ENCODE measurements at places on chromosomes 2 and 18. TPM values are rescaled to one million over a fixed set of nuclear protein-coding genes. Genes with fewer than 3 reads are reported as not detected.

GRCh38 chr2:165587335-165587938 lies 117.9 kb downstream of the CSRNP3 start:
- H3K36me3 ChIP-seq, result no peaks in the 10 kb centered on the region
- no peak overlapping the region for H3K27ac ChIP-seq
- H3K27me3 ChIP-seq, result no peaks in the 10 kb centered on the region

GRCh38 chr2:207387001-207387571 lies 142.7 kb upstream of the CREB1 start:
- no peaks in the 10 kb centered on the region for H3K4me1 ChIP-seq
- H3K36me3 ChIP-seq, result no peaks in the 10 kb centered on the region
- no peaks in the 10 kb centered on the region for H3K27me3 ChIP-seq
- no peak overlapping the region for H3K27ac ChIP-seq

ATL2 gene
- 15.5 TPM for total RNA-seq

GRCh38 chr18:13581496-13582177 lies 144.7 kb downstream of the FAM210A start:
- H3K27me3 ChIP-seq, result no peaks in the 10 kb centered on the region
- no peaks in the 10 kb centered on the region for H3K36me3 ChIP-seq

C1GALT1C1L gene
- total RNA-seq, result 0.16 TPM

TOGARAM2 gene
- 0.94 TPM for total RNA-seq

GALR1 gene
- total RNA-seq, result 0.04 TPM

IKZF2 gene
- total RNA-seq, result 7.6 TPM

- no peak overlapping the region for H3K4me3 ChIP-seq
- H3K27me3 ChIP-seq, result no peaks in the 10 kb centered on the region
- no peak overlapping the region for H3K27ac ChIP-seq
- no peak for DNase-seq
- no peaks in the 10 kb centered on the region for H3K36me3 ChIP-seq
Measured at GRCh38 chr2:239455436-239456203, 54.8 kb upstream of the HDAC4 start.

PCARE gene
- total RNA-seq, result not detected

GRCh38 chr18:47260120-47260923 lies 8.9 kb upstream of the SKOR2 start:
- no peak overlapping the region for H3K4me3 ChIP-seq
- peak; percentile 56 for DNase-seq
- H3K27ac ChIP-seq, result no peak overlapping the region
- H3K36me3 ChIP-seq, result no peaks in the 10 kb centered on the region
- H3K4me1 ChIP-seq, result no peaks in the 10 kb centered on the region
- H3K27me3 ChIP-seq, result peaks cover 6% of the 10 kb centered on the region

- H3K36me3 ChIP-seq, result no peaks in the 10 kb centered on the region
- no peaks in the 10 kb centered on the region for H3K4me1 ChIP-seq
- no peaks in the 10 kb centered on the region for H3K27me3 ChIP-seq
Measured at GRCh38 chr2:121778741-121779487, 23.5 kb downstream of the TSN start.

- no peaks in the 10 kb centered on the region for H3K27me3 ChIP-seq
- DNase-seq, result peak; percentile 36
- no peaks in the 10 kb centered on the region for H3K36me3 ChIP-seq
- peaks cover 4% of the 10 kb centered on the region for H3K4me1 ChIP-seq
- H3K4me3 ChIP-seq, result peak overlapping the region; percentile 78
- H3K27ac ChIP-seq, result peak overlapping the region; percentile 72
Measured at GRCh38 chr2:61853086-61853846, 594 bp downstream of the FAM161A start.

MAL gene
- not detected for total RNA-seq

DNA sequence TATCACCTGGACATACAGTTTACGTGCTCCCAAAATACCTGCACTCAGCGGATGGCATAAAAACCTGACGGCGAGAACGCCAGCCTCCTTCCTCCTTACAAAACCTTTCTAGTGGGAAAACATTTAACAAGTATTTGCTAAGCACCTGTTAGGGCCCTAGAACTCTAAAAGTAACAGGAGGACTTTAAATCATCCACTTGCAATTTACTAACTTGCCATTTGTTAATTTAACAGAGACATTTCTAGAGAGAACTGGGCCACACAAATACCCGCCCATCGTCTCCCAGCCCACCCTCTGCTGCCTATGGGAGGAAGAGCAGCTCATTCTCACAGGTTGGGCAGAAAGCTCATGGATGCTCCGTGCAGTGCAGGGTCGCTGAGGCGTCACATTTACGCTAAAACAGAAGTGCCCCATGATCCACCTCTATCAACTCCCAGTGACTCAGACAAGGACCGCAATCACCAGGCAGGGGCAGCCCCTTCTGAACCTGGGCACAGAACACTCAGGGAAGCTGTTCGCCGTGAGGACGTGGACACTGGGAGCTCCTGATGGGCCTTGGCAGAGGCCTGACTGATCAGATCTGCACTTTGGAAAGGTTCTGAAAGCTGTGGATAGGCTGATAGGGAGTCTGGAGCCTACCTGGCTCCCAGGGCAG lies 106.9 kb downstream of the HDAC4 start:
- no peak overlapping the region for H3K27ac ChIP-seq
- no peak overlapping the region for H3K4me3 ChIP-seq
- H3K36me3 ChIP-seq, result no peaks in the 10 kb centered on the region
- no peak for DNase-seq
- H3K4me1 ChIP-seq, result peaks cover 26% of the 10 kb centered on the region
- no peaks in the 10 kb centered on the region for H3K27me3 ChIP-seq

- no peaks in the 10 kb centered on the region for H3K27me3 ChIP-seq
- H3K36me3 ChIP-seq, result no peaks in the 10 kb centered on the region
- H3K4me3 ChIP-seq, result no peak overlapping the region
- no peak for DNase-seq
- H3K27ac ChIP-seq, result no peak overlapping the region
Measured at GRCh38 chr2:146992466-146992865, 852.4 kb upstream of the ACVR2A start.

PLA2R1 gene
- 0.83 TPM for total RNA-seq

DNA sequence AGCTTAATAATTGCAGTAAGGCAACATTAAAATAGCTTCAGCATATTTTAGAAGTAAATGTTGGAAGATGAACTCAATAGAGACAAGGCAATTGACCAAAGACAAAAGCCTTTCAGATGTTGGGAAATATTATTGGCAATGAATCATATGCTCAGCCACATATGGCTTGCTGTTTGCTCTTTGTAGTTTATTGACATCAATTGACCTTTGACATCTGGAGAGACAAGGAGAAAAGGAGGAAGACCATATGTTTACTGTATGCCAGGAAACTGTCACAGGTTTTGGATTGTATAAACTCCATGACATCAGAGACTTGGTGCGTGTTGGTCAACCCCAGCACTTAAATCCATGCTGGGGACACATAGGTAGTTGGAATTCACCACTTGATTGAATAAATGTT lies 60.6 kb upstream of the SLC16A14 start:
- peak overlapping the region; percentile 13 for H3K27ac ChIP-seq
- no peaks in the 10 kb centered on the region for H3K27me3 ChIP-seq
- no peaks in the 10 kb centered on the region for H3K4me1 ChIP-seq
- H3K36me3 ChIP-seq, result no peaks in the 10 kb centered on the region
- DNase-seq, result no peak

ANKRD29 gene
- 2.0 TPM for total RNA-seq

- DNase-seq, result no peak
- H3K4me1 ChIP-seq, result no peaks in the 10 kb centered on the region
- H3K4me3 ChIP-seq, result no peak overlapping the region
- no peaks in the 10 kb centered on the region for H3K27me3 ChIP-seq
- H3K36me3 ChIP-seq, result no peaks in the 10 kb centered on the region
Measured at GRCh38 chr2:79982445-79982844, 322.1 kb downstream of the LRRTM1 start.

- no peak overlapping the region for H3K27ac ChIP-seq
- no peak for DNase-seq
- no peak overlapping the region for H3K4me3 ChIP-seq
Measured at GRCh38 chr2:71500426-71501079, 47.2 kb downstream of the DYSF start.

DNA sequence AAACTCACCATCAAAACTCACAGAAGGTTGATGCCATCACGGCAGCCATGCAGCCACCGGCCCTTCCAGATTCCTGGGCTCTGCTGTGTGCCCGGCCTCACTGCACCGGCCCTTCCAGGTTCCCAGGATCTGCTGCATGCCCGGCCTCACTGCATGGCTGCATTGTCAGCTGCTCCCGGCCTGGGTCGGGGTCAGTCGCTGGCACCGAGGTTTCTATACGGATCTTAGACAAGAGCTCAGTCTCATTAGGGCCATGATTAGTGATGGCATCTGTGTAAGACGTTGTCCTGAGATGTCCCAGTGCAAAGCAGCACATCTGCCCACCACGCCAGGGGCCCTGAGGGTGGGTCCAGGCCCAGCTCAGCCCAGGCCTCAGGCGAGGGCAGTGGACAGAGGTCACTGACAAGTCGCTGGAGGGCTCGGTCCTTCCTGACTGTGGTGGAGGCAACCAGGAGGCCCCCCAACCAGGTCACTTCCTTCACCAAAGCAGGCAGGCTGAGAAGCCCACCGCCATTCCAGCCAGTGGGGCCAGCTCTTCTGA lies 29.4 kb downstream of the TMEM18 start:
- H3K4me1 ChIP-seq, result no peaks in the 10 kb centered on the region
- H3K27me3 ChIP-seq, result no peaks in the 10 kb centered on the region
- no peak for DNase-seq
- no peak overlapping the region for H3K27ac ChIP-seq

- no peaks in the 10 kb centered on the region for H3K27me3 ChIP-seq
- H3K27ac ChIP-seq, result no peak overlapping the region
- H3K4me1 ChIP-seq, result no peaks in the 10 kb centered on the region
- H3K4me3 ChIP-seq, result no peak overlapping the region
- no peaks in the 10 kb centered on the region for H3K36me3 ChIP-seq
Measured at GRCh38 chr2:142866426-142866825, 11.0 kb upstream of the KYNU start.

DNA sequence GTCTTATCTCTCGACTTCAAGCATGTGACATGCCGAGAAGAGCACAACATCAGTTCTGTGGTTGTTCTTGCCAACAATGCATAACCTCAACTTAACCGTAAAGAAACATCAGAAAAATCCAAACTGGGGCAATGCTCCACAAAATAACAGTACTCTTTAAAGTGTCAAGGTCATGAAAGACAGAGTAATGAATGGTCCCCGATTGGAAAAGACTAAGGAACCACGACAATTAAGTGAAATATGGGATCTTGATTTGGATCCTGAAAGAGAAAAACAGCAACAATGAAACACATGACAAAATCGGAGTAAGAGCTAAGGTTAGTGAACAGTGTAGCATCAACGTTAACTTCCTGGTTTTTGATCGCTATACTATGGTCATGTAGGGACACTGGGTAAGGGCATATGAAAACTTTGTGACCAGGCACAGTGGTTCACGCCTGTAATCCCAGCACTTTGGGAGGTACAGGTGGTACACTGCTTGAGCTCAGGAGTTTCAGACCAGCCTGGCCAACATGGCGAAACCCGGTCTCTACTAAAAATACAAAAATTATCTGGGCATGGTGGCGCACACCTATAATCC lies 55.2 kb downstream of the UNC50 start:
- H3K4me1 ChIP-seq, result no peaks in the 10 kb centered on the region
- no peak overlapping the region for H3K4me3 ChIP-seq
- H3K27ac ChIP-seq, result no peak overlapping the region
- no peaks in the 10 kb centered on the region for H3K36me3 ChIP-seq

DNA sequence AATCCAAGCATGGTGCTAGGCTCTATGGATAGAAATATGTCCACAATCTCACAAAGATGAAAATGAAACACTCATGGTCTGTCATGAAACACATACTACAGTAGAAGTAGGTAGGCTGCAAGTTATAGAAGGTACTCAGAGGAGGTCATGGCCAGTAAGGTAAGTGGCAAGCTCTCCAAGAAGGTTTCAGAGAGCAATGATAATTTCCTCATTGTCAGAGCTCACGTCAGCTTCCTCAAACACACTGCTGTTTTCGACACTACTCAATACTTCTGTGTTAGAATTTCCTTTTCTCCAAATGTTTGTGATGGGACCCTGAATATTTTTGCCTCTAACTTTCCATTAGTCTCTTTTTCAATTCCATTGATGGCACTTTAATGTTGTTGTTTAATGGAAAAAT lies 25.5 kb downstream of the CCDC141 start:
- no peaks in the 10 kb centered on the region for H3K36me3 ChIP-seq
- H3K27ac ChIP-seq, result no peak overlapping the region
- DNase-seq, result no peak

- no peaks in the 10 kb centered on the region for H3K4me1 ChIP-seq
- H3K27ac ChIP-seq, result no peak overlapping the region
- no peak overlapping the region for H3K4me3 ChIP-seq
- H3K36me3 ChIP-seq, result no peaks in the 10 kb centered on the region
Measured at GRCh38 chr2:230700447-230700846, 12.2 kb upstream of the CAB39 start.

RIT2 gene
- total RNA-seq, result not detected

- no peaks in the 10 kb centered on the region for H3K4me1 ChIP-seq
- DNase-seq, result no peak
- H3K27me3 ChIP-seq, result no peaks in the 10 kb centered on the region
- no peak overlapping the region for H3K27ac ChIP-seq
Measured at GRCh38 chr2:14642499-14642898, 10.0 kb downstream of the LRATD1 start.

GRCh38 chr2:74573747-74574562 lies 19.4 kb downstream of the DOK1 start:
- no peak for DNase-seq
- no peak overlapping the region for H3K27ac ChIP-seq
- no peaks in the 10 kb centered on the region for H3K36me3 ChIP-seq
- no peaks in the 10 kb centered on the region for H3K27me3 ChIP-seq
- H3K4me3 ChIP-seq, result no peak overlapping the region

- H3K4me3 ChIP-seq, result no peak overlapping the region
- no peaks in the 10 kb centered on the region for H3K36me3 ChIP-seq
- DNase-seq, result no peak
- no peaks in the 10 kb centered on the region for H3K4me1 ChIP-seq
Measured at GRCh38 chr2:118130385-118130784, 42.1 kb downstream of the INSIG2 start.

DNA sequence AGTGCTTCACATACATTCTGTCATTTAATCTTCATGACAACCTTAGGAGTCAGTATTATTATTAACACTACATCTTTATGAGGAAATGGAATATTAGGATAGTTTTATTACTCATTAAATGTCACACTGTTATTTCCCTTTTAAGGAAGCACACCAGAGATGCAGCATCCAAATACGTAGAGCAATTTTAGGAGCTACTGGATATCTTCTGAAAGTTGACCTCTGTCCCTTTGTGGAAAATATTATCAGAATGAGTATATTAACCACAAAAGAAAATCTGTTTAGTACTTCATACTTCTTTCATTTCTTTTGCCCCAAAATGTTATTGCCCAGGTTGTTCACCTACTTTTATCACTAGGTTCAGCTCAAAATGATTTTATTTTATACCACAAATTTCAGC lies 72.9 kb upstream of the APCDD1 start:
- DNase-seq, result no peak
- H3K27me3 ChIP-seq, result no peaks in the 10 kb centered on the region
- H3K36me3 ChIP-seq, result no peaks in the 10 kb centered on the region

MREG gene
- total RNA-seq, result 1.7 TPM

- no peak overlapping the region for H3K27ac ChIP-seq
- no peak for DNase-seq
- no peaks in the 10 kb centered on the region for H3K36me3 ChIP-seq
- H3K4me3 ChIP-seq, result no peak overlapping the region
- H3K4me1 ChIP-seq, result no peaks in the 10 kb centered on the region
Measured at GRCh38 chr2:29844713-29845326, 76.6 kb downstream of the ALK start.

- no peaks in the 10 kb centered on the region for H3K27me3 ChIP-seq
- DNase-seq, result no peak
- no peak overlapping the region for H3K27ac ChIP-seq
- H3K4me3 ChIP-seq, result no peak overlapping the region
Measured at GRCh38 chr18:39366656-39367055, 1801.1 kb upstream of the CELF4 start.

DYNAP gene
- not detected for total RNA-seq

GRCh38 chr18:12993439-12993838 lies 2.3 kb downstream of the CEP192 start:
- H3K36me3 ChIP-seq, result no peaks in the 10 kb centered on the region
- no peak overlapping the region for H3K4me3 ChIP-seq
- peaks cover 25% of the 10 kb centered on the region for H3K4me1 ChIP-seq
- no peak for DNase-seq
- H3K27ac ChIP-seq, result no peak overlapping the region
- H3K27me3 ChIP-seq, result no peaks in the 10 kb centered on the region
